ENCODE measurements at places on chromosomes 11 and 22. TPM values are rescaled to one million over a fixed set of nuclear protein-coding genes. Genes with fewer than 3 reads are reported as not detected.

DNA sequence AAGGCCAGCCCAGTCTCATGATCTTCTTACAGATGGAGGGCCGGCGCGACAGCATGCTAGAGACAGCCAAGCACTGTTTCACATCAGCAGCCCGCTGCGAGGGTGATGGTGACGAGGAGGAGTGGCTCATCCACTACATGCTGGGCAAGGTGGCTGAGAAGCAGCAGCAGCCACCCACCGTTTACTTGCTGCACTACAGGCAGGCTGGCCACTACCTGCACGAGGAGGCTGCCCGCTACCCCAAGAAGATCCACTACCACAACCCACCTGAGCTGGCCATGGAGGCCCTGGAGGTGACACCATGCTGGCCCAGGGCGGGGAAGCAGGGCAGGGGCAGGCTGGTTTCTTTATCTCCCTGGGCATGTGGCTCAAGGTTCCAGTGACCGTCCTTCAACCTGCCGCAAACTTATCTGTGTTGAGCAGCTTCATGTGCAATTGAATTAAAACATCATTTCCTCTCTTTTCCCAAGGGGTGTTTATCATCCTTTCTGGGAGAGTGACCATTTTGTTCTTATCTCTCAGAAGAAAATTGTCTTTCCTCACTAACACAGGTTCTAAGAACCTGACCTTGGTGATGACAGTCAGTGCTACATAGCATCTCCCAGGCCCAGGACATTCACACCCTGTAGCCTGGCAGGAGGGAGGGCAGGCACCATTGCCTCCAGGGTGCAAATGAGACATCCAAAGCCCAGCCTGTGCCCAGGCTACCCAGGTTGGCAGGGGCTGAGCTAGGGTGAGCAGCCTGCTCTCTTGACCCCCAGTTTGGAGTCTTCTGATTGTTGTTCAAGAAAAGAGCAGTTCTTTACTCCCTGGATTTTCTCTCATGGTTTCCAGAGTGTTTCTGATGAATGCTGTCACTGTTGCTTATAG lies 80.7 kb downstream of the CABIN1 start:
- DNase-seq: no peak

DNA sequence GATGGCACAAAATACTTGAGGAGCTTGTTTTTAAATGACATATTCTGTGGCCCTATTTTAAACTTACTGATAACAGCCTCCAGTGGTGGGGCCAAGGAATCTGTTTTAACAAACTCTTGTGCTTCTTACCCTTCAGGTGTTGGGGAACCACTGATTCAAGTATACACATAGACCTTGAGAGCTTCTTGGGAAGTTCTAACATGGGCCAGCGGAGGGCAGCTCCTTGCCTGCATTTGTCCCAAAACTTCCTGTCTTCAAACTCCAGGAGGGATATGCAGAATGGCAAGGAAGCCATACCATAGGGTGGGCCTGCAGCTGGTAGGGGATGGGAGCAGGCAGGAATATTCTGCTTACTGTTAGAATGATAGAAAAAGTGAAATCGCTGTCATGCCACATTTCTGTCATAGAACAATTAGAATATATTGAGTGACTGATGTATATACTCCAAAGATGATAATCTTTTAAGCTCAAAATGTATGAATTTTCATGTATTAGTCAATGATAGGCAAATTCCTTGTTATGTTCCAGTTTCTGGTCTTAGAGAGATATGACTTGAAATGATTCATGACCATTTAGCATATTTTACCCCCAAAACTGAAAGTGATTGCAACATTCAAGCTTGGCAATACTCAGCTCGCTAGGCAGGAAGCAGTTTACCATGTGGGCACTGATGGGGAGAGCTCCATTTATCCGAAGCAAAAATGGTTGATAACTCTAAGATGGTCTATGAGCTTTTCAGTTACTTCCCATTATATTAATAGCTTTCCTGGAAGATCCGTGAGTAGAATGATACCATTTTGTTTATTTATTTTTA lies 9.2 kb downstream of the EXT2 start:
- no peak for DNase-seq

DNA sequence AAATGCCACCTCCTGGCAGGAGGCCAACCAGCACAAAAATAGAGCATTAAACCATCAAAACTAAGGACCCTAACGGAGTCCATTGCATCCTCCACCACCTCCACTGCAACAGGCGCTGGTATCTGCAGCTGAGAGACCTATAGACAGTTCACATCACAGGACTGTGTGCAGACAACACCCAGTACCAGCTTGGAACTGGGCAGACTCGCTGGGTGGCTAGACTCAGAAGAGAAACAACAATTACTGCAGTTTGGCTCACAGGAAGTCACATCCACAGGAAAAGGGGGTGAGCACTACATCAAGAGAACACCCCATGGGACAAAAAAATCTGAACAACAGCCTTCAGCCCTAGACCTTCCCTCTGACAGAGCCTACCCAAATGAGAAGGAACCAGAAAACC lies 11.6 kb upstream of the TMEM45B start:
- DNase-seq: no peak

DNA sequence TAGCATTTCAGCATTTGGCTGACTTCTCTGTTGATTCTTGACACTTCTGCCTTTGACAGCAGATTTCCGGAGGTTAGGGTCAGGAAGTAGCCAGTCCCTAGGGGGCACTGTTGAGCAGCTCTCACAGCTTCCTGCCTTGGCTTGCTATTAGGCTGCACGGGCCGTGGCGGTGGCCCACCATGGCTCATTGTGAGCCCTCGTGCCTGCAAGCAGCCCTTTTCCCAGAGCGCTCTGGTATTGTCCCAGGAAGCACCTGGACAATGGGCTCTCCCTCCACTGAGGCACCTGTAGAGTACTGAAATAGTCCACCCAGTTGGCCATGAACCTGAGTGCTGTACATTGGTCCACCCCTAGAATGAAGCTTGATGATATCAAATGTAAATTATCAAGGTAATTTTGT lies 100.2 kb upstream of the GAL start:
- DNase-seq: no peak

GRCh38 chr22:42188808-42189447 lies 58.3 kb upstream of the CYP2D6 start:
- DNase-seq: no peak

DNA sequence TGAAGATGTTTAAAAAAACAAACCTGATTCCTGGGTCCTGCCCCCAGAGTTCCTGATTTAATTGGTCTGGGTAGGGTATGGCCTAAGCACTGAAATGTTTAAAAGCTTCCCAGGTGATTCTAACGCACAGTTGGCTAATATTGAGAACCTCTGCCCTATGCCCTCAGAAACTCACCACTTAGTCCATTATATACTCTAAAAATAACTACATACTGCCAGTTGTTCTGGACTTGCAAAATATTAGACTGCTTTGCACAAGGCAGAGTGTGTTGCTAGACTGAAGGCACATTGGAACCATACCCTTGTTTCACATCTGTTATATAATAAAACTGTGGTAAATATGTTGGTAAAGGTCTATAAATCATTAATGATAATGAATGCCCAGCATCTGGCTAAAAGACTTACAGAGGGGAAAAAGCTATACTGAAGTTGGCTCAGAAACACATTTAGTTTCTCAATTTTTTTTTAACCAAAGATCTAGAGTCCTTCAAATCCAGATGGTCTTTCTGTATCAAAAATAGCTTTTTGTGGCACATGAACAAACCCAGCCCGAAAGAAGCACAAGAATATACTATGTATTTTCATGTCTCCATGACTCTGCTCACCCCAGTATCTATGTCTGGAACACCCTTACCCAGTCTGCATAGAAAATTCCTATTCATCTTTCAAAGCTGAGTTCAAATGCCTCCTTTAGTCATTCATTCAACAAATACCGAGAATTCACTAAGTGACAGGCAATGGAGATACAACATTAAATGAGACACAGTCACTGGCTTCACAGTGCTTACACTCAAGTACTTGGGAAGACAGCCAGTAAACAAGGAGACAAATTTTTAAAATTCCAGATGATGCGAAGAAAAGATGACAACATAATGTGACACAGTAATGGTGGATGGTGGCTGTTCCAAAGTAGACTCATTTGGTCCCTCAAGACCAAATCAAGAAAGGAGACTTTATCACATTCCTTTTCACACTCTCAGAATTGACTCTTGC lies 44.1 kb downstream of the RBFOX2 start:
- no peak for DNase-seq

DNA sequence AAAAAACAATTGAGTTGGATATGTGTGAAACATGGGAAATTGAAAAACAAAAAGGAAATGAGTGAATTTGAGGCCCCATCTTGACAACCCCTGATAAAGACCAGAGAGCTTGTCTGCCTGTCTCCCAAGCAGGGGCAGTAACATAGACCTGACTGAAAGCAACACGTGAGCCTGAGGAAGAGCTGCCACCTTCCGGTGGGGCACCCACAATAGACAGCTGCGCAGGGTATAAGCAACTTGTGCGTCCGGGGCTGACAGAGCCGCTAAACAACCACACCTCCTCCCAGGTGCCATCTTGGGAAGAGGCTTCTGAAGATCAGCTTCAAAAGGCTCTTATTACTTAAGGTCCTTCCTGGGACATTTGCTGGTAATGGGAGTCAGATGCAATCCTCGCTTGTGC lies 166.8 kb downstream of the NTM start:
- DNase-seq: no peak

DNA sequence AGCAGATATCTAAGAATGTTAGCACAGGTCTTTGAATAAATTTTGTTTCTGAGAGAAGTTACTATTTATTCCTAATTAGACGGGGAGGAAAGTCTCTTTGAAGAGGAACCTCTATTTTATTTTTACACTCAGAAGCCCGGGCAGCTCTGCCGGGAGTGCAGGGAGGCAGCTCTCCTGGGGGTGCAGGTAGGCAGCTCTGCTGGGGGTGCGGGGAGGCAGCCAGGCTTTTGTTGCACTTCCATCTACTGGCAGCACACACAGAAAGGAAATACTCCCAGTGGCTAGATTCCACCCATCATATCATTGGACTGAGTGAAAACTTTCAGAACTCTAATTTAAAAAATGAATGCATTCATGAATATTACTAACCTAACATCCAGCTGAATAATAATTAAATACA lies 24.6 kb downstream of the OR10A6 start:
- DNase-seq: no peak

- no peak for DNase-seq
Measured at GRCh38 chr11:12526789-12527188, 147.4 kb upstream of the TEAD1 start.

DNA sequence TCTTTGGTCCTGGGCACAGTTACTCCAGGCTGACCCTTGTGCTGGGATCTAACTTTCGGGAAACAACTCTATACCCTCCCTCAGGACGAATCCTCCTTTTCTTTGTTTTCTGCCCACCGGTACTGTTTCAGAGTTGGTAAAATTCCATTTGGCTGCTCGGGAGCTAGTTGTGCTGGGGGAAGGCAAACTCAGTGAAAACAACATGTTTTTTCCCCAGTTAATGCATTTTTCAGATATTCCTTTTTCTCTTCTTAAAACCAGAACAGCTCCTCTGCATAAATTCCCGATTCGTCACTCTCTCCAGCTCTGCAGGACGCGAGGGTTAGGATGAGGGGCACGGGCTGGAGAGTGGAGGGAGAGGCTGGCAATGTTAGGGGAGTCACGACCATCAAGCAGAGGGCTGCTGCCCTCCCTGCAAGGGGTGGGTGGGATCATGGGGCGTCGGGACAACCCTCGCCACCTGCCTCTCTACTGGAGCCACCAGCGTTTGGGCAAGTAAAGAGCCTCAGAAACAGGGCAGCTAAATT lies 31.3 kb downstream of the LRRC10B start:
- no peak for DNase-seq

- DNase-seq: no peak
Measured at GRCh38 chr22:26362471-26362870, 66.6 kb upstream of the ASPHD2 start.

DNA sequence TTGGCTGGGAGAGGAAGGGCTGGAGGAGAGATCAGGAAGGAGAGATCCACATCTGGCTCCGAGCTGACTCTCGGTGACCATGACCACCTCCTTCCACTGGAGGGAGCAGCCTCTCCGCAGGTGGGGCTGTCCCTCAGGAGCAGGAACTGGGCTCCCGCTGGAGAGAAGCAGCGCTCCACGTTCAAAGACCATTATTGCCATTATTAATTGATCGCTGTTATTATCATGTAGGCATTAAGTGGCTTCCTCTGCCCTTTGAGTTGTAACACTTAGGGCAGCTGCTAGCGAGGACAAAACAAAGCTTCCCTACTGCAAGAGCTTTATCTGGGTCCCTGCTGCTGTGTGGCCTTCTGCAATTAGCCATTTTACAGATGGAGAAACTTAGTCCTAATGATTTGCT lies 251.9 kb downstream of the ST3GAL4 start:
- peak; percentile 11 for DNase-seq

GRCh38 chr11:85663080-85663752 lies 1.7 kb downstream of the CREBZF start:
- no peak for DNase-seq

GRCh38 chr22:32073823-32074380 lies 30.8 kb downstream of the SLC5A1 start:
- DNase-seq: no peak

- no peak for DNase-seq
Measured at GRCh38 chr11:115874843-115875242, 370.6 kb upstream of the CADM1 start.

DNA sequence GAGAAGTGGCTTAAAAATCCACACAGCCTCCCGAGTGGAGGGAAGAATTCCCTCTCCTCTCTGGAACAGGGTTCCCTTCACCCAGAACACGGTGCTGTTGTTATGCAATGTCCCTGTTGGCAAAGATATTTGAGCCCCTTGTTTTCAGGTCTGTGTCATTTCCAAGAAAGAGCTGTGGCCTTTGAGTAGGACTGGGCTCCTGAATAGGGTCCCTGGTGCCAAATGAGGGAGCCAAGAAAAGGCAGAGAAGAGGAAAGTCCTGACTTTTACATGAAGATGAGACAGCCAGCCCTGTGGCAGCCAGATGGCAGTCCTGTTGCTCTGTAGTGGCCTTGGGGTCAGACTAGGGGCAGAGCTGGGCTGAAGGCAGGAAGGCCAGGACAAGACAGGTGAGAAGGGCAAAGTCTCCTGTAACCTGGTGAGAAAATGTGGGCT lies 51.2 kb upstream of the ELF5 start:
- DNase-seq: no peak

The ARCN1 gene
- 54.4 TPM for total RNA-seq

The CHST1 gene
- 9.8 TPM for total RNA-seq

The TCF20 gene
- total RNA-seq: 33.2 TPM
